CMK (cell line): ENCODE measurements at places on chromosomes 5 and 9.
A peak's percentile ranks its signal among the peaks of the same experiment; 100 is the strongest.

- DNase-seq, result no peak
Measured at GRCh38 chr5:68739752-68740151, 354.1 kb upstream of the SLC30A5 start.

GRCh38 chr5:135894276-135894675 is 1.4 kb downstream of the IL9 start:
- DNase-seq, result no peak

GRCh38 chr5:11076945-11077613 is 316.0 kb upstream of the DAP start:
- DNase-seq, result no peak

- peak; percentile 33 for DNase-seq
Measured at GRCh38 chr9:125558453-125559092, 148.4 kb downstream of the MAPKAP1 start.

DNA sequence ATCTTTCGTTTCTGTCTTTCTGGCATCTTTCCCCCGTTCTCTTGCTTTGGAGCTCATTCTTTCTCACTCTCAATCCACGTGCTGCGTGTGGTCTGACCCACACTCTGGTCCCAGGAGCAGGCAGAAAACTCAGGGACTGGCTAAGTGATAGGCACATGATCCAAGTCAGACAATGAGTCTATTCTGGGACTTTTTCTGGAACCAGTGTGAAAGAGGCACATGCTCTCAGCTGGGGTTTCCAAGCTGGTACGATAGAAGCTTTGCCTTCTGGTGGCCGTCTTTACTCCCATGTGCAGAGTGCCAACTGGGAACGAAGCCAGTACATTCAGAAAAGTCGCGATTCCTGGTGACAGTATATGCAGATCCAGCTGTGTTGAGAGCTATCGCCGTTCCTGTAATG is 94.4 kb downstream of the PDZD2 start:
- no peak for DNase-seq

- DNase-seq, result no peak
Measured at GRCh38 chr9:99385814-99386279, 163.8 kb downstream of the SEC61B start.

DNA sequence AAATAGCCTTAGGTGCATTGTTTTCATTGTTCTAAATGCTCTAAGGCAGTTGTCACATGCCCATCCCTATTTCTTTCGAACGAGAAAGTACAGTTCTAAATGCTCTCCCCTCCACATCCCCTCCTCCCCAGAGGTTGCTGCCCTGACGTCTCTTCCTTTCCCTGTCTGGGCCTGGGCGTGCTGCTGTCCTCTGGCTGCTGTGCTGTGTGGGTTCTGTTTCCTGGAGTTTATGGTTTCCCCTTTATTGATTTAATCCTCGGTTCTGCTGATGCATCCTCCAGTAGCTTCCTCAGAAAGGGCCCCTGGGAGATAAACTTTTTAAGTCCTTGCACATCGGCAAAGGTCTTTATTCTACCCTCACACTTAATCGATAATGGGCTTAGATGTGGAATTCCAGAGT is 48.8 kb downstream of the MVB12B start:
- no peak for DNase-seq

DNA sequence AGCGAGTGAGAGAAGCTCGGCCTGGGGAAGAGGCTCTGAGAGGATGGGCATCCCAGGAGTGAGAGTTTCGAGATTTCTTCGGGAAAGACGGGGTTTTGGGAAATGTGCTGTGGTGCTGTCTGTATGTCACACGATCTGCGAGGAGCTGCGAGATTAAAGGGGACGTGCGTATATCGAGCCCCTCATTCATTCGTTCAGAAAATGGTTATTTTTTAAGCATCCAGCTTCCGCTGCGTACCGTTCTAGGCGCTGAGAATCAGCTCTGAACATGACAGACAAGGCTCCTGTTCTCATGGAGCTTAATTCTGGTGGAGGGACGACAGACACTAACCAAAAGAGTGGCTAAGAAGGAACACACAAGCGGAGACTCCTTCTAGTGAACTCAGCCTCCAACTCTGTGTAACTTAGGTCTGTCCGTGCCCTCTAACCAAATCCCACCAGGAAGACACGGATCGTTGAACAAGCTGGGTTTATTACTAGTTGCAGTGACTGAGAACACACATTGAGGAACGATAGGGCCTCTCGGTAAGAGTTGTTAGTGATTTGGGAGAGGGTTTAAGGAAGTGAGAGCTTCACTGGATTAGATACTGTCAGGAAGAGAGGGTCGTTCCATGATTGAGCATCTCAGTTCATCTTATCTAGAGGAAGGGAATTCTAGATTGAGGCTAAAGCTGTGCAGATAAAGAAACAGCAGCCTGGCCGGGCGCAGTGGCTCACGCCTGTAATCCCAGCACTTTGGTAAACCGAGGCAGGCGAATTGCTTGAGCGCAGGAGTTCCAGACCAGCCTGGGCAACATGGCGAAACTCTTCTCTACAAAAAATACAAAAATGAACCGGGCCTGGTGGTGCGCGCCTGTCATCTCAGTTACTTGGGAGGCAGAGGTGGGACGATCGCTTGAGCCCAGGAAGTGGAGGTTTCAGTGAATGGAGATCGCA is 1.0 kb upstream of the FBXW11 start:
- no peak for DNase-seq

GRCh38 chr9:77952635-77953328 is 78.8 kb downstream of the GNAQ start:
- DNase-seq, result no peak

DNA sequence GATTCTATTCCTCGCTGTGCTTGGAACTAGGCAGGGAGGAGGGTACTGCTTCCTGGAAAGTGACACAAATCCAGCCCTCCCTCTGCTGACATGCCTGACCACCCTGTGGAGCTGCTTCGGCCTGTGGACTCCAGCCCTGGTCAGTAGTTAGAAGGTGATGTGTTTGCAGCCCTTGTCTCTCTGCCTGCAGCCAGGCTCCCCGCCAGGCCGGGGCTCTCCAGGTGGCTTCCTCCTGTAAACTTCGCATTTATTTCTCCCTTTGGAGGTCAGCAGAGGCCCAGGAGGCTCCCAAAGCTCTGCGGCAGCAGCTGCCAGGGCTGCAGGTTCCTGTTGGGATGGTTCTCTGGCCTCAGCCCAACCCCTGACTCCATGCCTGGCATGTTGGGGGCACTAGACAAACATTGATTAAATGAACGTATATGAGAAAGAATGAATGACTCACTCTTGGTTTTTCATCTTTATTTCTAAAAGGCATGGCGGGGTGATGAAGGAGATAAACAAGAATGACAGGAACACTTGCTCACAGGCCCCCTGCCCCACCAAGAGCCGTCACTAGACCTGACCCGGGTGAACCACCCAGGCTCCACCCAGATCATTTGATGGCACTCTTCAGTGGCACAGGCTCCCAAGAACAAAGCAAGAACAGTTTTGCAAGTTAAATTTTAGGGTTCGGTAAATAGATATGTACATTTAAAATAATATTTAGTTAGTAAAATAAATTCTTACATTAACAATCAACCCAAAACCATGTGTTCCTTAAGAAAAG is 8.4 kb upstream of the IRX2 start:
- no peak for DNase-seq

- DNase-seq, result no peak
Measured at GRCh38 chr9:120465685-120466407, 114.1 kb downstream of the CDK5RAP2 start.

DNA sequence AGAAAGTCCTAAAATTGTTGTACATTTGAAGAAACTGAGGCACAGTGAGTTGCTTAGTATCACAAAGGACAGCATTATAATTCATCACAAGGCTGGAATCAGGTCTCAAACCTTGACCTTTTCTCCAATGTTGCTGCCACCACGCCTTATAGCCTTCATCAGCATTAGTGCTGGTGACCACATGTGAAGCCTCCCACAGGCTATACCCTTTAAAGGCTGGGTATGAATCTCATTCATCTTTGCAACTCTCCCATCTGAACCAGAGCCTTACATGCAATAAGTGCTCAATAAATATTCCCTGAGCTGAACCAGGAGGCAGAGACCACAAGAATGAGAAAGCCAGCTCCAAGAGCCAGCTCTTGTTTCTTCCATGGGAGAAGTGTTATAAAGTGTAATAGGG is 104.7 kb downstream of the SPOCK1 start:
- DNase-seq, result no peak

GRCh38 chr9:14256588-14256987 is 57.4 kb downstream of the NFIB start:
- no peak for DNase-seq

GRCh38 chr5:157659868-157660660 is 7.8 kb upstream of the SOX30 start:
- DNase-seq, result no peak

GRCh38 chr5:78781611-78782286 is 133.2 kb upstream of the LHFPL2 start:
- DNase-seq, result no peak

GRCh38 chr5:38669361-38669880 is 113.0 kb upstream of the LIFR start:
- no peak for DNase-seq

DNA sequence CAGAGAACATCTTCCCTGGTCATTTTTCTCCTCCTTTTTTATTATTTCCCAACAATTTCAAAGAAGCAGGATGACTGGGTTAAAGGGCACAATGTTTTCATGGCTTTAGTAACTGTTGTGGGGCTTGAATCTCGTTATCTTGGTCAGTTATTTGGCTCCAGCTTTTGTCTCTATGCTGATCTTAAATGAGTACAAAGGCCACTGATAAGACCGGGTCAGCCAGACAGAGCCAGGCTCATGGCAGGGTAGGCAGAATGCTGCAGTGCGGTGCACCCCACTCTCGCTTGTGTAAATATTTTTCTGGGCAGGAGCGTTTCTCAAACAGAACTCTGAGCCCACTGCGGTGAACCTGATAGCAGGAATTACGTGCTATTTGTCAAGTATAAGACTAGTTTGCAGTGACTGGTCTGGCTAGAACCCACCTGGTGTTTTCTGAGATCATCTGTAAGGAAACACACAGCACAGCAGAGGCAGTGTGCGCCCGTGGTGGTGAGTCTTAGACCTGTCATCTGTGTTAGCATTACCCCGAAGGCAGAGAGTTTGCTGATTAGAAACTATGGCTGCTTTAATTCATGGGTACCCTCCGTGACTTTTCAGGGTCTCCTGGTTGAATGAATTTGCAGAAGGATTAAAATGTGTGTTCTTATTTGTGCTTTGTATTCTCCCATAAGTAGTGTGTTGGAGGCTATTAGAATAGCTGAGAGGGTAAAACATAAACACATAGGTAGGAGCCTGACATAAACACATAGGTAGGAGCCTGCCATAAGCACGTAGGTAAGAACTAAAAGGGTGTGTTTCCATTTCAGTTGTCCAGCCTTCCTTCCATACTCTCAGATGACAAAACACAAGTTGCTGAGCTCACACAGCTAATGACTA is 158.6 kb upstream of the DMRT1 start:
- no peak for DNase-seq

DNA sequence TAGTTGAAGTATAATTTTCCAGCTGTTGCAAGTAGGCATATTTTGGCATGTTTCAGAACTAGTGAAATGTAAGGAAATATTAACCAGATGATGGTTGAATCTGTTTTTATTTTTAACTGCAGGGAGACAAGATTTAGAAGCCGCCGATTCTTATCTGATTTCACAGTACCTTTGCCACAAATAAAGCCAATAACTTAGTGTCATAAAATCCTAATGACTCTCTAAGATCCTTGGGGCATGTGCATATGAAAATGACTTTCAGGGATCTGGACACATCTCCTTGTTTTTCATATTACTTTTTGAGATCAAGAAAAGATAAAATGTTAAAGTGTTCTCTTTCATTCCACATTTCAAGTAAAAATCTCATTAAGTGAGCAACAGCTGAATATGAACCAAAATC is 125.8 kb upstream of the CNTLN start:
- no peak for DNase-seq

GRCh38 chr5:173730632-173731298 is 114.3 kb upstream of the BOD1 start:
- DNase-seq, result no peak

GRCh38 chr5:160506006-160507004 is 84.7 kb downstream of the PTTG1 start:
- no peak for DNase-seq

GRCh38 chr9:114289571-114290481 is 33.1 kb upstream of the ORM1 start:
- DNase-seq, result no peak

GRCh38 chr5:44574678-44575077 is 185.5 kb upstream of the FGF10 start:
- DNase-seq, result no peak

GRCh38 chr5:81065492-81065891 is 105.3 kb downstream of the RASGRF2 start:
- no peak for DNase-seq

GRCh38 chr5:31397926-31398557 is 133.9 kb downstream of the DROSHA start:
- no peak for DNase-seq

- no peak for DNase-seq
Measured at GRCh38 chr9:32863291-32863690, 80.0 kb downstream of the TMEM215 start.

GRCh38 chr5:59079622-59080620 is 497.0 kb downstream of the RAB3C start:
- DNase-seq, result no peak

DNA sequence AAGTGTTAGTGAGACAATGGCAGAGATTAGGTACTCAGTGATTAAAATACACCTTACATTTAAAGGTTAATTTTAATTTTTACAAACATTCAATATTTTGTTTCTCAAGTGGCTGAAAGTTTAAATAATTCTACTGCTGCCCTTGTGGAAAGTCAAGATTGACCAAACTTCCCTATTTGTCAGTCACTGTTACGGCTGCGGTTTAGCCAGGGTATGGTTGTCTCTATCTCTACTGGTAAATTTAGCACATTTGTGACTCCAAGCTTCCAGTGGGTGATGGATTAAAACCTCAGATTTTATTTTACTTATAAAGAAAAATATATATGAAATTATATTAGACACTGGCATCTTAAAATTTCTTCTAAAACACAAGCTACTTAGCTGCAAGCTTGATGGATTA is 368.4 kb downstream of the CDH18 start:
- no peak for DNase-seq

- no peak for DNase-seq
Measured at GRCh38 chr5:5755888-5756287, 333.4 kb downstream of the ICE1 start.

- DNase-seq, result no peak
Measured at GRCh38 chr5:83921666-83922193, 201.1 kb upstream of the HAPLN1 start.

- DNase-seq, result no peak
Measured at GRCh38 chr9:3936520-3937235, 363.2 kb downstream of the GLIS3 start.

- DNase-seq, result no peak
Measured at GRCh38 chr9:504921-505740, 290.5 kb downstream of the DOCK8 start.

- no peak for DNase-seq
Measured at GRCh38 chr9:74528207-74528606, 31.1 kb downstream of the RORB start.

- no peak for DNase-seq
Measured at GRCh38 chr5:173764332-173765028, 123.7 kb upstream of the CPEB4 start.
